ENCODE measurements at places on chromosomes 13 and 19.
A peak's percentile ranks its signal among the peaks of the same experiment; 100 is the strongest.

- DNase-seq: peak; percentile 76
These were observed 5.0 kb upstream of the ZNF230 start for GRCh38 chr19:43997631-43998290.

DNA sequence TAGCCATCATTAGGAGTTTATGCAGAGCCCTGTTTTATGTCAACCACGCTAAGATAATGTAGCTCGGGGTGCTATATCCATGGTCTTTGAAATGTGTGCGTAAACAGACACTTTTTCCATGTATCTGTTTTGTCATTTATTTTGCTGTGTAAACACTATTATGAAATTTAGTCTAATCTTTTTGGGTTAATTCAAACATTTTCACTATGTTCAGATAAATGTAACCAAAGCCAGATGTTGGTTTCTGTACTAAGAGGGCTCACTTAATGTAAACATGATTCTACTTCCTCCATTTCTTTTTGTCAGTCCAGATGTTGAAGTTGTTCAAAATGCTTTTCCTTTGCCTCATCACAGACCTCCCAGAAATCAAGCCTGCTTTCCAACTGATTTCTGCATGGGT is 499.5 kb upstream of the GPC6 start:
- no peak for DNase-seq

- DNase-seq: no peak
These were observed 188.8 kb downstream of the TSHZ3 start for GRCh38 chr19:31160336-31160926.

DNA sequence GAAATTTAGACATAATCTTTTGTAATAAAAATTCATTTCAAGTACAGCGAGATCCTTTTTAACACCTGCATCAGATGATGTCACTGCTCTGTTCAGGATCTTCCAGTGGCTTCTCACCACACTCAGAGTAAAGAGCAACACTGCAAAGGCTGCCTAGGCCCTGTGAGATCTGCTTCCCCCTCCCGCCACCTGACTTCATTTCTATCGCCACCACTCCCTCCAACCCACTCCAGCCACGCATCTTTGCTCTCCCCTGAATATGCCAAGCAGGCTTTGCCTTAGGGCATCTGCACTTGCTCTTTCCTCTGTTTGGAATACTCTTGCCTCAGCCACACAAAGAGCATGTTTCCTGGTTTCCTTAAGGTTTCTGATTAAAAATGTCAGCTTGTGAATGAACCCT is 58.3 kb downstream of the MBNL2 start:
- DNase-seq: no peak

DNA sequence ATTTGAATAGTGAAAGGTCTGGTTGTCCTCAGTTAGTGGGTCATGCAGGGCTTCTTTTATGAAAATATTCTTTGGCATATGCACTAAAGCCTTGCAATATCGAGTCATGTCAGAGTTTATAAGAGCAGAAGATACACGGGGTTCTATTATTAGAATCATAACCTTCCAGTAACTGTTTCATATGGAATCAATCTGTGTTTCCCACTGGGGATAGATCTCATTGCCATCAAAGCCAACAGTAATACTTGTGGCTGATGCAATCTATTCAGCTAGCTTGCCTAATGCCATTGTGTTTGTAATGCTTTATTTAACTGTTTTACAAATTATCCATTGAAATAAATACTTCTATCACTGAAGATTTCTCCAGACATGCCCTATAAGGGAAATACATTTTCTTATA is 746.9 kb upstream of the PCDH9 start:
- DNase-seq: no peak

DNA sequence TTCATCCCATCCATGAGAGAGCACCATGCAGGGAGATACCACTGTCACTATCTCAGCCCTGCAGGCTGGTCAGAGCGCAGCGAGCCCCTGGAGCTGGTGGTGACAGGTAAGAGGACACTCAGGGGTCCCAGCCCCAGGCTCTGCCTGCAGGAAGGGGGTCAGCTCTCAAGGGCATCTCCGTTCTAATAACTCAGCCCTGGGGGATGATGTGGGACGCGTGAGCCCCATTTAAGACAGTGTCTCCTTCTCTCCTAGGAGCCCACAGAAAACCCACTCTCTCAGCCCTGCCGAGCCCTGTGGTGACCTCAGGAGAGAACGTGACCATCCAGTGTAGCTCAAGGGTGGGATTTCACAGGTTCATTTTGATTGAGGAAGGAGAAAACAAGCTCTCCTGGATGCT is 15.5 kb upstream of the KIR3DL3 start:
- DNase-seq: no peak

- peak; percentile 72 for DNase-seq
These were observed 26.9 kb downstream of the TMED1 start for GRCh38 chr19:10808937-10809649.

- DNase-seq: peak; percentile 43
These were observed 889 bp downstream of the GTF2F2 start for GRCh38 chr13:45120967-45121831.
